H1 (cell line): ENCODE measurements at places on chromosomes 6 and 20.

GRCh38 chr6:5507131-5507681 is 245.9 kb downstream of the FARS2 start:
- no peak for DNase-seq

DNA sequence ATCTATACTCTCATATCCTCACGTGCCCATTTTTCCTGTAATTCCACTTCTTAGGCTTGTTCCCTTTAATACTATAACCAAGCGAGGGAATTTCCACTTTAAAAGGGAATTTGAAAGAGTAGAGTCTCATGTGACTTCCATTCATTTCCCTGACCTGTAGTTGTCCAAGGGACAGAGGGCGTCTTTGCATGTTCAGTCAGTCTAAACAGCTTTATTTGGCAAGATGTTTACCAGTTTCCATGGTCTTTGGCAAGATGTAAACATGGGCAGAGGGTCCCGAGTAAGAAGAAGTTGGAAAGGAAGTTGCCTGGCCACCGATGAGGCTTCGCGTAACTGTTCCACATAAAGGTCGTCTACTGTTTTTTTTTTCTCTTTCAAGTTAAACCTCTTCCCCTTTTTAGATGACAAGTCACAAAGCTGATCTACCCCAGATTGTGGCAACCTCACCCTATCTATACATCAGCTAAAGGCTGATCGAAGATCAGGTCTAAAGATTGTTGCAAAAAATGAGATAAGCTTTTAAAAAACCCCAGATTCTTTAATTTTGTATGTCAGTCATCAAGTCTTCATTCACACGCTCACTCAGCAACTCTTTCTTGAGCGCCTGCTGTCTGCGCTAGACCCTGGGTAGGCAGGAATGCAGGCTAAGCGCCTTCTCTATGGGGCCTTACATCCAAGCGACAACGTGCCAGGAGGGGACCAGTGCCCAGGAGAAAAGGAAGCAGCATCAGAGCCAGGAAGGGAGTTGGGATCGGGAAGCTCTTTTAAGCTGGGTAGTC is 31.7 kb upstream of the CCR6 start:
- no peak for DNase-seq

GRCh38 chr6:71444222-71444621 is 155.6 kb downstream of the OGFRL1 start:
- DNase-seq: no peak

GRCh38 chr6:44065443-44066140 is 61.7 kb downstream of the MRPL14 start:
- no peak for DNase-seq

DNA sequence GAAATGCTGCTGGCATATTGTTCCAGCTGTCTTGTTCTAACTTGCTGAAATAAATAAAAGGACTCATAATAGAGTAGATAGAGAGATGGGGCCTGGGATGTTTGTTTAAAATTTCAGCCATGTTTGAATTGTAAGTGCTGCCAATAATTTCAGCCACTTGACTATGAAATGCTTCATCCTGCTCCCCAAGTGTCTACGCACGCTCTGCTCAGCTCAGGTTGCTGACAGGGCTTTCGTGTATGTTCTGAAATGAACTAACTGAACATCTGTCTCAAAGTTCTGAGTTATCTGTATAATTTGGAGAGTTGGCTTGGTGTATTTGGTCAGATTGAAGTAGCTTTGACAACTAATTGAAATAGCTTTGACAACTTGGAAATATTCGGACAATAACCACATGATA is 387.8 kb downstream of the BMP2 start:
- no peak for DNase-seq

DNA sequence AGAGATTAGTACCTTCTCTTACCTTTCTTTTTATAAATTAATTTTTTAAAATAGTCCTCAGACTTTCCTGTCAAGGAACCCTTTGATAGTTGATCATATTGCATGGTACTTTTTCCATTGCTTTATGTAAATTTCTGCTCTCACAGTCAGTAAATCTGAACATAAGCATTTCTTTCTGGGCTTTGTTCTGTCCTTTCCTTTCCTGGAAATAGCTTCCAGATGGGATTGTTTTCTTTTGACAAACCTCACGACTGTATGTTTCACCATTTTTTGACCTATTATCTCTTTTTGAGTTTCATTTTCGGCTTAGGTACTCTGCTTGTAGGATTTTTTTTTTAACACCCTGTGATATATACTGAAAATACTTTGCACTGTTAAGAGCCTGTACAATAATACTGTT is 32.6 kb downstream of the UTRN start:
- DNase-seq: no peak

DNA sequence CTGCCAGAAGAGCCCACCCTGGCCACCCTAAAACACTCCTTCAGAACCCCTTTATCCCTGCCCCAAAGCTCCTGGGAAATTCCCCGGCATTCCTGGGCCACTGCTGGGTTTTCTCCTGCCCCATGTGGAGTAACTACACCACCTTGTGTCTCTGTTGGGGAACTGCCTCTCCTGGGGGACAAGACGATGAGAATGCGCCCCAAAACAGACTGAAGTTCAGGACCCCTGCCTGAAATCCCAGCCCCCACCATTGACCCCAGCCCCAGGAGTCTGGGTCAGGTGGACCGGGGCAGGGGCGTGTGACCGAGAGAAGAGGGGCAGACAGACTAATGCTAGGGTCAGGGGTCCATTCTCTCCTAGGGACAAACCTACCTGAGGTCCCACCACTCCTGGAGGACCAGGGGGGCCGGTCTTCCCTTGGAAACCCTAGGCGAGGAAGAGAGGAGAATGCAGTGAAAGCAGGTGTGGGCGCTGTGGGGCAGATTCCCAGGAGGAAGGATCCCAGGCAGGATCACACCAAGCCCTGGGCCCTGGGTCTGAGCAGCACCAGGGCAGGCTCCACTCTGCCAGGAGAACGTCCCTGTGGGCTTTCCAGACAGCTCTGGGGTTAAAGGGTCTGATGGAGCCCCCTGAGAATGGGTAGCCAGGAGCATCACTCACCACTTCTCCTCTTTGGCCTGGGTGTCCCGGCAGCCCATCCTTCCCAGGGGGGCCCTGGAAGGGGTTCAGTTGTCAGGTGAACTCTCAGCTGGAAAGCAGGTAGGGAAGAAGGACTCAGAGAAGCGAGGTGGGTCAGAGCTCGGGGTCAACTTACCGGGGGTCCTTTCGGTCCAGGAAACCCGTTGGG is 19.4 kb downstream of the COL11A2 start:
- peak; percentile 72 for DNase-seq

- DNase-seq: no peak
These were observed 25.0 kb upstream of the SH3BGRL2 start for GRCh38 chr6:79605968-79606764.

DNA sequence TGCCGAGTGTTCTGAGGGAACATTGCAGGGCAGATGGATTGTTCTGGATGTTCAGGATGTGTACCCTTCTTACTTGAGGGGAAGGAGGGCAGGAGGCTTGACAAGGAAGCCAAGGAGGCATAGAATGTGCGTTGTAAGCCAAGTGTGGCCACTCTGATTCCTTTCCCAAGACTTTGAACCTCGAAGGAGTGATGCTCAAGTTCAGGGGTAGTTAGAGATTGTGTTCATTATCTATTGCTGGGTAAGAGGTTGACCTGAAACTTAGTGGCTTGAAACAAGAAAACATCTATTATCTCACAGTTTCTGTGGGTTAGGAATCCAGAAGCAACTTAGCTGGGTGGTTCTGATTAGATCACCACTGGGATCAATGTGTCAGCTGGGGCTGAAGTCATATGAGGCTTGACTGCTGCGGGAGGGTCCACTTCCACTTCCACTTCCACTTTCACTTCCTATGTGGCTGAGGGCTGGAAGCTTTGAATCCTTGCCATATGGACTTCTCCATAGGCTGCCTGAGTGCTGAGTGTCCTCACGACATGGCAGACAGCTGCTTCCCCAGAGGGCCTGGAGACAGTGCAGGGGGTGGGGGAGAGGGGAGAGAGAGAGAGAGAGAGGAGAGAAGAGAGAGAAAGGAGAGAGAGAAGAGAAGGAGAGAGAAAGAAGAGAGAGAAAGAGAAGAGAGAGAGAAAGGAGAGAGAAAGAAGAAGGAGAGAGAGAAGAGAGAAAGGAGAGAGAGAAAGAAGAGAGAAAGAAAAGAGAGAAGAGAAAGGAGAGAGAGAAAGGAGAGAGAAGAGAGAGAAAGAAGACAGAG is 6.9 kb upstream of the CD40 start:
- DNase-seq: no peak

GRCh38 chr6:121951918-121952379 is 447.5 kb upstream of the HSF2 start:
- DNase-seq: no peak

GRCh38 chr20:58891718-58892140 is 39.2 kb downstream of the GNAS start:
- DNase-seq: no peak

GRCh38 chr6:157984686-157985225 is 3.1 kb downstream of the SYNJ2 start:
- no peak for DNase-seq

- DNase-seq: no peak
These were observed 21.6 kb downstream of the EYA4 start for GRCh38 chr6:133262804-133263203.

- DNase-seq: no peak
These were observed 35.7 kb upstream of the ID1 start for GRCh38 chr20:31569163-31570020.

DNA sequence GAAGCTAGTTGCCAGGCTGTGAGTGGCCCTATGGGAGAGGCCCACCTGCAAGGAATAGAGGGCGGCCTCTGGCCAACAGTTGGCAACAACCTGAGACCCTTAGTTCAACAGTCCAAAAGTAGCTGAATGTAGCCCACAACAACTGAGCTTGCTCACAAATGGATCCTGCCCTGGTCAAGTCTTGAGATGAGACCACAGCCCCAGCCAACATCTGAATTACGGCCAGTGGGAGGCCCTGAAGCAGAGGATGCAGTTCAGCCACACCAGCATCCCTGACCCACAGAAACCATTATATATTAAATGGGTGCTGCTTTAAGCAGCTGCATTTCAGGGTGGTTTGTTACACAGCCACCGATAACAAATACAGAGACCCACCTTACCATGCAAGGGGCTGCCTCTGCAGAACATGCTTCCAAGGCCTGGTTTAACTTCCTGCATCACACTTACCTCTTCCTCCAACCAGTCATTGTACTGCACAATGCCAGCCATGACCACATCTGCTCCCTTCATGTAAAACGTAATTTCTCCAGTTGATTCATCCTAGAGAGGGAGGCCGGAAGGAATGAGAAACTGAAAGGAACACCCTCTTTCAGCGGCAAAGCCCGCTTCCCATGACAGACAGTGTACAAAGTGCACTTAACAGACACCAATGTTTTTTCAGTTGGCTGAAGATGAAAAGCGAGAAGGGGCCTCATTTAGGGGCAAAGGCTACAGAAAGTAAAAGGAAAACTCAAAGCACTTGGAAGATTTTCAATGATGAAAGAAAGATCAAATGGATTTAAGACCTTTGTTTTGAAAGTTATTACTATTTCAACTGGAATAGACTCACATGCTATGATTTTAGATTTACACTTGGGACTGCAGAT is 86.2 kb upstream of the NFATC2 start:
- DNase-seq: no peak

DNA sequence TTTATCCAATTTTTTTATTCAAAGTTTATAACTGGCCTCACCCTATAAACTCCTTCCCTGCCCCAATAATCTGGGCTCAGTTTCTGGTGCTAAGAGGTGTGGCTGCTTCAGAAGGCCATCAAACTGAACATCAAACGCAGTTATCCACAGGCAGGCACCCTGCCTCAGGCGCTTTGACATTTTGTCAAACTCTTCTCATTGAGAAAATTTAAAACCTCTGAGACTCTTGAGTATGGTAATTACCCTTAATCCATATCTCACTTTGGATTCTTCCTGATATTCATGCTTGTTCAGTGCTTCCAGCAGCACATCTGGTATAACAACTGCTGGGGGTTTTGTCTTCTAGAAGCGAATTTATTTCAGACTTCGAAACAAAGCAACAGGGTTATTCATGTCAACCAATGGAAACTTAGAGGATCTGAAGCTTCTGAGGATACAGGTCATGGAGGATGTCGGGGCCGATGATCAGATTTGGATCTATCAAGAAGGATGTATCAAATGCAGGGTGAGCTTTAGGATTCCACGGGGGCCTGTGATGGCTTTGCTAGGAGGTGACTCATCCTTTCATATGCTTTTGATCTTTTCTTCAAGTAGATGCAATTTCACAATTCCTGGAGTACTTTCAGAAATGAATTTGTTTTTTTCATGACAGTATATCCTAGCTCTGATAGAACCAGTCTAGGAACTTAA is 68.2 kb downstream of the RTN4IP1 start:
- no peak for DNase-seq

DNA sequence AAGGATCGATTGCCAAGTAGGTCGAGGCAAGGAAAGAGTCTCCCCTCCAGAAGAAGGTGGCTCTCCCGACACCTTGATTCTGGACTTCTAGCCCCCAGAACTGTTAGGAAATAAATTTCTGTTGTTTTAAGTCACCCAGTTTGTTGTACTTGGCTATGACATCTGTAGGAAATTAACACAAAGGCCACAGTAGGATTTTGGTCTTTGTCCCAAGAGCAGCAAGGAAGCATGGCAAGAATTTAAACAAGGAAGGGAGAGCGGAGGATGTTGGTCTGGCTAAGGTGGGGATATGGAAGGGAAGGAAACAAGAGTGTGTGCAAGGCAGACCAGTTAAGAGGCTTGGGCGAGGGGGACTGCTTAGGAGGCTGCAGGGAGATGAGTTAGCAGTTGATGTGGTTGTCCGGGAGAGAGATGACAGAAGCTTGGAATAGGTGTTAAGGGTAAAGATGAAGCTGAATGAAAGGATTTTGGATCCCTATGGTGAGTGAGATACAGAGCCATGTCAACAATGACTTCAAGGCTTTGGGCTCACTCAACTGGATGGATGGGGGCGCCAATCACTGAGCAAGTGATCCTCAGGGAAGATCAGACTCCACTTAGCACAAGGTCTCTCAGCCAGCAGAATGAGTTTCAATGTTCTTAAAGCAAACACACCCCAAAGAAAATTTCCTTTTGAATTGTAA is 140.5 kb upstream of the ZNF217 start:
- no peak for DNase-seq

- no peak for DNase-seq
These were observed 36.4 kb upstream of the HLA-E start for GRCh38 chr6:30452736-30453507.

GRCh38 chr20:15576411-15576810 is 996.8 kb downstream of the KIF16B start:
- no peak for DNase-seq

DNA sequence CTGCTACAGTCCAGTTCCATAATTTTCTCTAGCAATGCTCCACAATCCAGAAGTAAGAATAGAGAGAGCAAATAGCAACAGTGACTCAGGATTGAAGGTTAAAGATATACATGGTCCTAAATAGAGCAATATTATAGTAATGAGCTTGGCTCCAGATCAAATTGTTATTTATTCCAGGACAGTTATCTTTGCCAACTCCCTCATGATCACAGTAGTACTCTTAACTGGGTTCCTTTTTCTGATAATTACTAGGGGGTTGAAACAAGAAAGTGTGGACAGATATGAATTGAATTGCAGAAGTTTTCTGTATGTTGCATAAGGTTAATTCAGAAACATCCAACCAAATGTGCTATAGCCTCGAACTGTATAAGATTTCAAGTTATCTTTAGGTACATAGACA is 11.9 kb downstream of the FAM184A start:
- DNase-seq: no peak

- DNase-seq: no peak
These were observed 707.6 kb upstream of the MARCKS start for GRCh38 chr6:113149511-113149910.
